Fibroblast of mammary gland (primary cell): ENCODE measurements at places on chromosomes 7 and 10.

DNA sequence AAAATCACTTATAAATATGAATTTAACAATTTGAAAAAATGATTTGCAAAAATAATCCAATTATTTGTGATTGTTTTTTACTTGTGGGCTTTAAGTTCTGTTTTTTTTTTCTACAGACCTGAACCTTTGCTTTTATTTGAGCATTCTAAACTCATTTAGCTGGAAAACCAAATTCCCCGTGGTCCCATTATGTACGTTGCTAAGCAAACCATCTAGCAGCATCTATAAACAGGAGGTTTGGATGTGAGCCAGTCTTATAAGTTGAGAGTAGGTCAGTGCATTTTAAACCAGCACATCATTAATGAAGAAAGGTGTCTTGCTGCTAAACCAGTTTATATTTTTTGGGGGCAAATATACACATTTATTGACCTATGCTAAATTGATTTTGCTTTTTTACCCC lies 77.3 kb downstream of the LRRN3 start:
- DNase-seq, result peak; percentile 84

DNA sequence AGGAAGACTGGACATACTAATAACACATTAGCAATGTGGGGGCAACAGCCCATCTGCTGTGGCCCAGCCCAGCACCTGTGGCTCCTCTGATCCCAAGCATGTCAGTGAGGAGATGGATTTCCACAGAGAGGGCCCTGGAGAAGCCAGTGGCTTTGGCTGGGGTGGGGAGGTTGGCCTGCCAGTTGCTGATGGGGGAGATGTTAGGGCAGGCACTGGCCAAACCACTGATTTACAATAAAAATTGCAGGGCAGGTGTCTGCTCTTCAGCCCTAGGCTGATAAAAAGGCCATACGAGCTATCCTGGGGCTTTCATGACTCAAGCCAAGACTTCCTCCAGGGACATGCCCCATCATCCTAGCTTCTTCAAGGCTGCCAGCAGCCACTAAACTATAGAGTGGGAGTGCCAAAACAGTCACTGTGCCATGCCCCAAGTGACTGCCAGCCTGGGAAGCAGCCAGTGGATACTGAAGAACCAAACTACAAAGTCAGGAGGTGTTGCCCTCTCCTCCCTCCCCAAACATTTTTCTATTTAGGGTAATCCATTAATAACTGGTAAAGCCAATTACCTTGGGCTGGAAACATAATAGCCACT lies 37.8 kb downstream of the DPCD start:
- DNase-seq, result no peak

GRCh38 chr7:90686146-90686545 lies 90.0 kb downstream of the CDK14 start:
- DNase-seq, result no peak

DNA sequence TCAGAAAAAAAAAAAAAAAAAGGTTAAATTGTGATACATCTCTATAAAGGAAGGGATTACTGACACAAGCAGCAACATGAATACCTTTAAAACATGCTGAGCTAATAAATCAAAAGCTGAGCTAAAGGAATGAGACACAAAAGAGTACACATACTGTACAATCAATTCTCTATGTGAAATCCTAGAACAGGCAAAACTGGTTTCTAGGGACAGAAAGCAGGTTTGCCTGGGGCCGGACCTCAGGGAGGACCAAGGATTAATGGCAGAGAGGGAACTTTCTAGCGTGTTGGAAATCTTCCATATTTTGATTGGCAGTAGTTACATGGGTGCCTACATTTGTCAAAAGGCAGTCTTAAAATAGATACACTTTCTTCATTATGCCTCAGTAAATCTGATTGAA lies 52.5 kb downstream of the KLRG2 start:
- DNase-seq, result no peak
